ENCODE measurements at places on chromosomes 13 and 19.
A peak's percentile ranks its signal among the peaks of the same experiment; 100 is the strongest.

DNA sequence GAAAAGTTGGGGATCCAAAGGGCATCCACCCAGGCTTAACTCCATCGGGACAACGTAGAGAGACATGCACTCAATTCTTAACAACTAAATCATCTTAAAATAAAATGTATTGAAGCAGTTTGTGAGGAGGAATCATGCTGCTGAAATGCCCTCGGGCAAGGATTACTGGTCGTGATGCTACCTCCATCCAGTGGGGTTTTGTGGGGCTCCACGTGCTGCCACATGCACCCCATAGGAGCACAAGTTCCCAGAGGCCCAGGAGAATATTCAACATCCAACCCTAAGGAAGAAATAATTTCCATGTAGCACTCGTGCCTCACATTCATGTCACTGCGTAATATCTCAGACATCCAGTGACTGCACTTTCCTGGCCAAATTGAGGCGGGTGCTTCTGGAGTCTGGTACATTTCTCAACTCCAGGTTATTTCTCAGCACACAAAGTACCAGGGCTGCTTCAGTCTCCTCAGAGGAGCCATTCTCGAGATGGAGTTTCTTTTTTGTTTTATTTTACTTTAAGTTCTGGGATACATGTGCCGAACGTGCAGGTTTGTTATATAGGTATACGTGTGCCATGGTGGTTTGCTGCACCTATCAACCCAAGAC lies 429.8 kb downstream of the FOXO1 start:
- no peak for DNase-seq

- no peak for DNase-seq
These were observed 12.5 kb downstream of the GJB6 start for GRCh38 chr13:20219577-20219976.

DNA sequence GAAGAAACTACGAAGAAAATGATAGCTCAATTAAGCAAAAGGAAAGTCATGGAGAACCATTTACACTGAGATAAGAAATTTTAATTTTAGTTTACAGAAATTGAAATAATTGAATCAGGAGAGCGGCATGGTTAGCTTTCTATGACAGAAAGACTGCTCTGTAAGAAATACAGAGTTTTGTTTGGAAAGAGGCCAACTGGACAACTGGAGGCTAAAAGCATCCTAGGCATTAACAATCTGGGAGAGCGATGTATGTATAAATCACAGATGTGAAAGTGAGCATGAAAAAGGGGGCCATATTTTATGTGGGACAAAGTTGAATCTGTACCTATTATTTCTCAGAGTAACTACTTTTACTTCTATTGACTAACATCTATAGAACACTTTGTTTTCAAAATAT lies 1608.8 kb upstream of the PCDH20 start:
- peak; percentile 13 for DNase-seq

- DNase-seq, result peak; percentile 39
These were observed 12.3 kb upstream of the HSPH1 start for GRCh38 chr13:31174018-31174417.

DNA sequence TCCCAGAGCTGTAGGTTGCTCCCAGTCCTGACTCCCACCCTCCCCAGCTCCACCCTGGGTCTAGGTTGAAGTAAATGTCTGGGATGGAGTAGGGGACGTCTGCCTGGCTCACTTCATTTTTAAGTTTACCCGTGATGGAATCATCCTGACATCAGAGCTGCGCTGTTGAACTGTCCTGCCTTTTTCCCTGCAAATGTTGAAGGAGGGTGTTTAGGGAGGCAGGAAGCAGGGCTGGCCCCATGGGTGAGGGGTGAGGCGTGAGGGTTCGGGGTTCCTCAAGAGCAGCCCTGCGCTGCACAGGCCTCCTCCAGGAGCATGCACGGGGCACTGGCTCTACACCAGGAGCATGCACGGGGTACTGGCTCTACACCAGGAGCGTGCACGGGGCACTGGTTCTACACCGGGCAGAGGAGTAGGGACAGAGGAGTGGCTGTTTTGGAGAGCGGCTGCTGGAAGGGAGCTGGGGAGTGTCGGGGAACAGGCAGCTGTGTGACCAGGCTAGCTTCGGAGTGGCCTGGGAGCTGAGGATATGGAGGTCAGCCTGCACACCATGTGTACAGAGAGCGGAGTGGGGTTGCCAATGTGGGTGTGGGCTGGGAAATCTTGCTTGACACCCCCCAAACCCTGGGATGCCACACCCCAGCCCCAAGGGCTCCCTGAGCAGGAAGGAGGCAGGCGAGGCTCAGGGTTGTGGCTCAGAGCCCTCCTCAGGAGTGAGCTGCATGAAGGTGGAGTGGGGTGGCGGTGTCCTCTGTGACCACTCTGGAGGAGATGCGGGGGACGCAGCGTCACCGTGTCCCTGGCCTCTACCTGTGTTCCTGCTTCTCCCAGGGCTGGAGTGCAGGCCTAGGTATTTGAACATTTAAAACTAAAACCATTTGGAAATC lies 63.3 kb downstream of the GPR12 start:
- no peak for DNase-seq

GRCh38 chr19:18856385-18857126 lies 24.8 kb downstream of the UPF1 start:
- DNase-seq, result peak; percentile 35

DNA sequence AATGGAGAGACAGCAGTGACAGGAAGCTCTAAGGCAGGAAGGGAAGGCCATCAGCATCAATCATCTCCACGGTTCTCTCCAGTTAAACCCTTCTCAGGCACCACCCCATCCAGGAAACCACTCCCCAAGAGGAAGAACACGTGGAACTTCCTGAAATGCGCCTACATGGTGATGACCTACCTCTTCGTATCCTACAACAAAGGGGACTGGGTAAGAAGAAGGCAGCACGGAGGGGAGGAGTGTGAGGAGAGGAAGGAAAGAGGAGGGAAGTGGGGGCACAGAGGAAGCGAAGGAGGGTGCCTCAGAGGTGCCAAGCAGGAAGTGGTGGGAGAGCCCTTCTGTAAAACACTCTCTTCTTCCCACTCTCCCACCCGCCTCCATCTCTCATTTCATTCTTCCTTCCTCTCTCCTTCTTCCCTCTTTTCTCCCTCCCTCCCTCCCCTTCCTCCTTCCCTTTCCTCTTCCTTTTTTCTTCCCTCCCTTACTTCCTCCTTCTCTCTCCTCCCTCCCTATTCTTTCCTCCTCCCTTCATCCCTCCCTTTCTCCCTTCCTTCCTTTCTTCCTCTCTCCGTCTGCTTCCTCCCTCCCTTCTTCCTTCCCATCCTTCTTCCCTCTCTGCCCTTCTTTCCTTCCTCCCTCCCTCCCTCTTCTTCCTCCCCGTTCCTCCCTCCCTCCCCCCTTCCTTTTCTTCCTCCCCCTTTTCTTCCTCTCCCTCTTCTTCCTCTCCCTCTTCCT lies 12.6 kb downstream of the ZSCAN5A start:
- no peak for DNase-seq

DNA sequence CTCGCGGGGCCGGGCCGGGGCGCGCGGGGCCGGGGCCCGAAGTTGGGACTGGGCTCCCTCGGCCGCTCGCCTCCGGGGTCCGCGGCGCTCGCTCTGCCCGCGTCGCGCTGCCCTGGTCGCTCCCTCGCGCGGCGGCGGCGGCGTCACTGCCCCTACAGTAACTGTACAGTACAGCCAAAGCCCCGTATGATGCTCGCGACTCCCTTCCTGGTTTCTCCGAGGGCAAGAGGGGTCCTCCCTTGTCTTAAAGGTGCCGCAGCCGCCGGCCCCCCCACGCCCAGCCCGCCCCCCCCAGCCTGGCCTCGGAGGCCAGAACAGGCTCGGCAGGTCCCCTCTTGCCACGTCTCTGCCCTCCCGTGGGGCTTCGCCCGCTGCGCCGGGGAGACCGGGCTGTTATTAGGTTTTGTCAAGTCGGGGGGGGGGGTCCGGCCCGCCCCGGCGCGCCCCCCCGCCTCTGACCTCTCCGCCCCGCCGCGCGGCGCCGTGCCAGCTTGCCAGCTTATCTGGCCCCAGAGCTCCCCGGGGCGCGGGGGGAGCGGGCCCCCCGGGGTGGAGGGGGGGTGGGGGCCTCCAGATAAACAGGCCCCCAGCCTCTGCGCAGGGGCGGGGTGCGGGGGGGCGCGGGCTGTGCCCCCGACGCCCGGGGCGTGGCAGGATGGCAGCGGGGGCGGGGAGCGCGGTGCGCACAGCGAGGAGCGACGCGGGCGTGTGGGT lies at the start of gene ZBTB7A:
Gene ZBTB7A (minus strand): TSS at position 218 of the 714 bp plus-strand sequence. CDS start 11,667 bp downstream, outside the sequence.
- DNase-seq, result peak; percentile 85

DNA sequence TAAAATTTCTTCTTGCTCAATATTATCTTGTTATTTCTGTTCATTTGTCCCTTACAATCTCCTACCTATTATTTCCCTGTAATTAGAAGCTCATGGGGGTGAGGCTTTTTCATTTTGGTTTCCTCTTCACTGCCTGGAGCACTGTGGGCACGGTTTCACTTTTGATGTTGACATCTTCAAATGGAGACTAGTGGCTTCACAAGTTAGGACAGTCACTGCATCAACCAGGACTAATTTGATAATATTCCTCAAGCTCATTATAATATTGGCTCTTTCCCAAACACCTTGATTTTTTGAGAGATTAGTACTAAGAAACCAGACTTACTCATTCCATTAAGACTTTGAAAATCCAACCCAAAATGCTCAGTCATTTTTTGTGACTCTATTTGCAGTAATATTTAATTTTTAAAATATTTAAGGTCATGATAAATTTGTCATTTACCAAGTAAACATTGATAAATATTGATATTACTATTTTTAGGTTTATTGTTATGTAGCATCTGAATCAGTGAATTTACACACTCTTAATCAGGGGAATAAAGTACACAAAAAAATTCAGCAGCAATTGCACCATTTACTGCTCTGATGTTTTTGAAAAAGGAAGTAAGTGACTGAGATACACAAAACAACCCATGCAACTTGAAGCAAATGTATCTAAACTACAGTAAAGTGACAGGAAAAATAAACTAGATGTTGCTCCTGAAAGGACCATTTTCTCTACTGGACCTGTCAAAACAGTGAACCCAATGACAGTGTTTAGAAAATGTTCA lies 28.8 kb upstream of the RCBTB2 start:
- no peak for DNase-seq

GRCh38 chr19:24040621-24041020 lies 46.4 kb upstream of the ZNF254 start:
- DNase-seq, result no peak

GRCh38 chr13:99548448-99548847 lies 47.2 kb downstream of the TM9SF2 start:
- no peak for DNase-seq

GRCh38 chr13:43374621-43375020 lies 351.2 kb downstream of the DNAJC15 start:
- peak; percentile 90 for DNase-seq

Measured in fibroblast of skin of scalp (primary cell).